Neuronal stem cell (in vitro differentiated cells): ENCODE measurements at places on chromosomes 11 and 22.

DNA sequence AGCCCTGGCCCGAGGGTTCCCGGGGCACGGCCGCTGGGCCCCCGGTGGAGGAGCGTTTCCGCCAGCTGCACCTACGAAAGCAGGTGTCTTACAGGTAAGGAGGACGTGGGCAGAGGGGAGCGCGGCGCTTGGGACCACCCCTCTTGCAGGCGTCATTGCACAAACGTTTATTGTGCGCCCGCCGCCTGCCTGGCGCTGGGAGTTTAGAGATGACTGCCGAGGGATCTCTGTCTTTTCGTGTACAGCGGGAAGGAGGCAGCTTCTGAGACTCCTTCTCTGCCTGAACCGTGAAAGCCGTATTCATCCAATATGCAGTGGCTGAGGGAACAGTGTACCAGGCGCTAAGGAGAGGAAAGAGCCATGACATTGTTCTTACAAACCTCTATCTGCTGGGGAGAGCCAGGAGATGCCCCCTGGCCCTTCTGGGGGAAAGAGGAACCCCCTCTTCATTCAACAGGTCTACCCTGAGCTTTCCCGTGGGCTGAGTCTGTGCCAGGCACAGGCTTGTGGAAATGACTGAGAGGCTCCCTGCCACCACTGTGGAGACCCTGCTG is 13.8 kb upstream of the DGKZ start:
- no peak for DNase-seq

- no peak for DNase-seq
These were observed 2.0 kb upstream of the UBXN1 start for GRCh38 chr11:62680825-62681240.

DNA sequence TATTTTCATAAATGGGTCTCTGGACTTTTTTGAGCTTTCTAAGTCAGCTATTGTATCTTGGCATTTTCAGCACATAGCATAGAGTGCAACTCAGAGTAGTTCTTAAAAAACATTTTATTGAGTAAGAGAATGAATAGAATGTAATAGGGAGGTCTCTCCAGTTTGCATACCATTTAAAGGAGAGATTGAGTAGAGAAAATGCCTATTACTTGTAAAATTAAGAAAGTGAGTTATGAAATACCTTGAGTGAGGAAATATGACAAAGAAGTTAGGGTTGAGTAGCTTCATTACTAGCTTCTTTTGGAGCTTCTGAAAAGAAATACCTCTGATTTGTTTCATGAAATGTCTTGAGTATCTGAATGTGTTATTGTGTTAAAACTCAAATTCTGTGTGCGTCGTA is 140.0 kb downstream of the AASDHPPT start:
- DNase-seq: no peak

DNA sequence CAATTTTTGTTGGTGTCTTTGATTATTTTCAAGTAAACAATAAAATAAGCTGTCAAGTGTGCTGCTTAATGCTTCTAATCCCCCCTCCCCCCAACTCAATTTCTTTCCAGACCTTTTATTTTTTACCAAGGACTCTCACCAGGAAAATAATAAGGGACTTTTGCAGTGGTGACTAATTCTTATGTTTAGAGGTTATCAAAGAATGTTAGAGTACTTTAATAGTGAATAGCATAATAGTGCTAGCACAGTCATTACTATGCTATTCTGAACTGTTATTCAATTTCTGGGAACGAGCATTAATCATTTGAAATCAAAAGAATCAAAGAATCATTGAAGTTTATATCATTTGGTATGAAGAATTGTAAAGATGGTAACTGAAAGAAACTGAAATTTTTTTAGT is 251.4 kb downstream of the DDX10 start:
- no peak for DNase-seq

GRCh38 chr22:35630387-35630793 is 13.3 kb upstream of the MB start:
- no peak for DNase-seq

DNA sequence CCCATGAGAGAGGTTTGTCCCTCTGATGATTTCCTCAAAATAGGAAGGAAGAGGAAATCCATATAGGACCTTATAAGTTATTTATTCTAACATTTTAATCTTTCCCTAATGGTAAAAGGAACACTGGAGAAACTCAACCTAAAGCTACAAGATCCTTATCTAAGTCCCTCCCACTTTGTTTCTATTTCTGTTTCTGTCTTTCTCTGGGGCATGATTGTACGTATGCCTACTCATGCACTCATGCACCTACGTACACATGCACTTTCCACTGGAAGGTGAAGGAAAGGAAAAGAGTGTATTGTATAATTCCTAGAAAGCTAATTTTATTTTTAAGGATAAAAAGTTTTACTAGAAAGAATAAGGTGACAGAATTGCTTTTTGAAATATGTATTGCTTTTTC is 125.0 kb downstream of the RAB38 start:
- DNase-seq: no peak

- DNase-seq: no peak
These were observed 336.1 kb downstream of the CTTN start for GRCh38 chr11:70734379-70734778.

DNA sequence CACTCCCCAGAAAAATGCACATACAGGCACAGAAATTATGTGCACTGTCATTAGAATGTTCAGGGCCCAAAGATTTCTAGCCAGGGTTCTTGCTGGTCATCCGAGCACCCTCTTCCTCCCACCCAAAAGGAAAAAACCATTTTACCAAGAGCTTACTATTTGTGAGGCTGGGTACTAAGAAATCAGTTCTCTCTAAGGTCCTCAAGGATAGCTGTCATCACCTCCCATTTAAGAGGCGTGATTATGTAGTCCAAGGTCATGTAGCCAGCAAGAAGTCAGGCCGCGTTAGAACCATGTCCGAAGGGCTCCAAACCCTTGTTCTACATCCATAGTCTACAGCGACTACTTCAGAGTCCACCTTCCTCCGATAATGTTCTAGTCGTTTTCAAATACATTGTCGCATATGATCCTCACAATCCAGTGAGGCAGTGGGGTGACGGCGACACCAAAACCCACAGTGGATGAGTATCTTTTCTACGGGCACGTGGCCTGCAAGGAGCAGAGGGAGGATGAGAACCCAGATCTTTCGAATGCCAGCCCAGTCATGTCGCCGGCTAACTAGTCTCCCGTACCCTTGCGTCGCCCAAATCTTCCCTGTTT is 634 bp downstream of the TIMM8B start:
- no peak for DNase-seq

GRCh38 chr11:56948991-56949515 is 39.7 kb upstream of the OR5AK2 start:
- DNase-seq: no peak

GRCh38 chr22:45077286-45077685 is 67.5 kb upstream of the PHF21B start:
- no peak for DNase-seq

DNA sequence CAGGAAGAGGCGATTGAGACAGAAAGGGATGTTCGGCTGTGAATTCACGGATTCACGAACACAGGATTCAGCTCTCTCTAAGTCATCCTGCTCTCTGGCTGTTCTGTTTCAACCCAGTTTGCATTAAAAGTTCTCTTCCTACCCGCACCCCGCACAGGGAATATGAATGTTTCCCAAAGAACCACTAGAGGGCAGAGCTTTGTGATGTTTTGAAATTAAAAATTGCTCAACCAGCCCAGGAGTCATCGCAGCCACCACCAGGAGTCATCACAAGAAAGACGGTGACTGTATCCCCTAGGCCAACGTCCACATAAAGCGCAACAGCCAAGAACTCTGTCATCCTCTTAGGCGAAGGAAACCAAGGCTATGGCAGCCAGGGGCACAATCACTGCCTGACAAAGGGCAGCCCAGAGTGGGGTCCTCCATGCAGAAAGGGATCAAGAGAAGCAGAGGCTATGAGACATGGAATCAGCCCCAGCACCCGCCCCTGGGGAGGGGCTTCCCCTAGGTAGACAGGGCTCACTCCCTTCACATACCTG is 122.4 kb downstream of the WT1 start:
- DNase-seq: no peak

- DNase-seq: no peak
These were observed 10.7 kb downstream of the CD59 start for GRCh38 chr11:33725496-33725895.

DNA sequence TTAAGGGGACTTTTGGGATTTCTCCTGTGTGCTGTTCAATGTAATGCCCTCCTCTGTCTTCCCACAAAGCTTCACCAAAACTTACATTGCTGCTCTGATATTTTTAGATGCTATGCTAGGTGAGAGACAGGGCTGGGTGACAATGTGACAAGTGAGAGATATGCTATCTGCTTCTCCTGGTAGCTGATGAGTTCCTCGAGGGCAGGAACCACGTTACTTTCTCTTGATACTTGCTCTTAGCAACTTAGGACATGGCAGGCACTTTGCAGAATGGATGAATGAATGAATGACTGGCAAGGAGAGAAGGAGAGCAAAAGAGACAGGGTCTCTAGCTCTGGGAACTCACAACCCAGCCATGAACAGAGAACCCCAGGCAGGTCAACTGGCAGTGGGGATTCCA is 115.4 kb downstream of the C11orf58 start:
- no peak for DNase-seq

GRCh38 chr11:127332896-127333295 is 332.3 kb upstream of the KIRREL3 start:
- no peak for DNase-seq

- no peak for DNase-seq
These were observed 6.9 kb upstream of the ETS1 start for GRCh38 chr11:128594226-128594625.

GRCh38 chr11:16604794-16605388 is 133.6 kb upstream of the C11orf58 start:
- DNase-seq: peak; percentile 40

- DNase-seq: no peak
These were observed 39.8 kb upstream of the TLCD5 start for GRCh38 chr11:120285256-120285655.

DNA sequence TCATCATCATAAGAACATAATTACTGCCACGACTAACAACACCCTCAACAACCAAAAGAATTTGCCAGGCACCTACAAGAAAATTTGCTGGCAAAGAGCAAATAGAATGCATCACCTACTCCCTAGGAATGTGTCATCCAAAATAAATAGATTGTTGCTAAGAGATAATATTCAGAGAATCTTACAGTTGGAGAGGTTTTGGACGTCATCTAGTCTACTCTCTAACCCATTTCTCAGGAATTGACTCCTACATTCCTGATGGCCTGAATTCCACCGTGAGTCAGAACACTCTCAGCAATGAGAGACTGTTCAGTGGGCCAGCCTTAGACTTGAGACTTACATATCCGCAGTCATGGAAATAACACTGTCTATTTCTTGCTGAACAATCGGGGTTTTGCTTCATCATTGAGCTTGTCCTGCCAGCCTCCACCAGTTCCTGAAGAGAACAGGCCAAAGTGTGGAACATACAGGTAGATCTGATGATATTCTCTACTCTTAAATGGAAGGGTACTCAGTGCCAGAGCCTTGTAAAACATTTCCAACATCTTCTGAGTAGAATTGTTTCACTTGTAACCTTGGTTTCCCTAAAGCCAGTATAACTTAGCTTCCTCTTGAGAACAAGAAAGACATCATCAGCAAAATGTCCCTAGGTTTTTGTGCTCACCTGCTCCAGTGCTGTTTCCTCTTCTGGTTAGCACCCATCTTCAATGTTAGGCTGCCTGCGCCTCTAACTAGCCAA is 8.3 kb downstream of the KIRREL3 start:
- no peak for DNase-seq

GRCh38 chr22:42194953-42195352 is 64.3 kb upstream of the CYP2D6 start:
- no peak for DNase-seq

GRCh38 chr11:94511932-94512781 is at the start of gene C11orf97:
TSS of gene C11orf97 (plus strand) at chr11:94512461. CDS start at chr11:94512529, 68 bp downstream.
- DNase-seq: peak; percentile 54

- DNase-seq: no peak
These were observed 61.7 kb downstream of the PARVB start for GRCh38 chr22:44085743-44086270.

GRCh38 chr11:3836903-3837302 is 3.9 kb downstream of the RHOG start:
- no peak for DNase-seq

DNA sequence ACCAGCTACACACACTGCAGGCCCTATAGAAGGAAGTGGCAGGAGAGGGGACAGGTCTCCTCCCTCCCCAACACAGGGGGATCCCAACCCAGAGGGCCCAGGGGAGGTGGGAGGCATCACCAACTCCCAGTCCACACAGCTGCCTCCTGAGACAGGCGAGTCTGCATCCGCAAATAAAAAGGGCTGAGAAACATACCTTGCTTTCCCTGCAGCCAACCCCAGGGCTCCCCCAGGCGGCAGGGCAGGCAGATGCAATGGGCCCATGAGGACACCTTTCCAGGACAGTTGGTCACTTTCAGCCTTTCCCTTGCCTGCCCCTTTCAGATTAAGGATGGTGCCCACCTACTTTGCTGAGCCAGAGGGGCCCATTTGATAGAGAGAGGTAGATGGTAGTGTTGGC is 180.0 kb downstream of the BRD1 start:
- no peak for DNase-seq

- DNase-seq: no peak
These were observed 21.4 kb upstream of the FGF3 start for GRCh38 chr11:69840371-69841169.

GRCh38 chr11:12696911-12697581 is 22.8 kb downstream of the TEAD1 start:
- no peak for DNase-seq

DNA sequence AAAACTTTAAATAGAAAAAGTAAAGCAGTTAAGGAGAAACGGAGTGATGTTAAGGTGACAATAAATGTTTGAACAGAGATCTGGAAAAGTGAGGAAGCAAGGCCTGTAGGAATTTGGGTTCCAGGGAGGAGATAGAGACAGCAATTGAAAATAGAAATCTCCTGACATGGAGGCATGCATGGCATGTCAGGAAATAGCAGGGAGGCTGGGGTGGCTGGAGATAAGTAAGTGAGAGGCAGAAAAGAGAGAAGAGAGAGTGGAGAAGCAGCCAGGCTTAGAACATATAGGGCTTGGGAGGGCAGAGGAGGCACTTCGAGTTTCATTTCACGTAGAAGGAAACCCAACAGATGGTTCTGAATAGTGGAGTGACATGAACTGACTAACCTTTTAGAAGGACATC is 185.5 kb downstream of the LRRC4C start:
- DNase-seq: no peak

DNA sequence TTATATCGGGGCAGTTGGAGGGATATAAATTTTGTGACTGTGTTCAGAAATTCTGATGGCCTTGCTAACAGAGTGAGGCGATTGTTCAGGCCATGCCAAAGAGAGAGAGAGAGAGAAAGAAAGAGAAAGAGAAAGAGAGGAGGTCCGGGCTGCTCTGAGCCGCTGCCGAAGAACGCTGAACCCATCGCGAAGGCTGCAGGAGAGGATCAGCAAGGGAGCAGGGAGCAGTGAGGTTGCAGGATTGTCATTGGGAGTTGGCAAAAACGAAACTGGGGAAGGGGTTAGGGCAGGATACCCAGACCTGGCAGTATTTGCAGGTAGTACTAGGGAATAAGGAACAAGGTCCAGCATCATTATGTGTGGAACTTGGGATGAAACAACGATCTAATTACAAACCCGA is 537.1 kb downstream of the INSC start:
- DNase-seq: no peak

- no peak for DNase-seq
These were observed 26.3 kb downstream of the APLNR start for GRCh38 chr11:57210781-57211180.
